Fibroblast of upper back skin (primary cell): ENCODE measurements at places on chromosomes 16 and 17.
A peak's percentile ranks its signal among the peaks of the same experiment; 100 is the strongest.

DNA sequence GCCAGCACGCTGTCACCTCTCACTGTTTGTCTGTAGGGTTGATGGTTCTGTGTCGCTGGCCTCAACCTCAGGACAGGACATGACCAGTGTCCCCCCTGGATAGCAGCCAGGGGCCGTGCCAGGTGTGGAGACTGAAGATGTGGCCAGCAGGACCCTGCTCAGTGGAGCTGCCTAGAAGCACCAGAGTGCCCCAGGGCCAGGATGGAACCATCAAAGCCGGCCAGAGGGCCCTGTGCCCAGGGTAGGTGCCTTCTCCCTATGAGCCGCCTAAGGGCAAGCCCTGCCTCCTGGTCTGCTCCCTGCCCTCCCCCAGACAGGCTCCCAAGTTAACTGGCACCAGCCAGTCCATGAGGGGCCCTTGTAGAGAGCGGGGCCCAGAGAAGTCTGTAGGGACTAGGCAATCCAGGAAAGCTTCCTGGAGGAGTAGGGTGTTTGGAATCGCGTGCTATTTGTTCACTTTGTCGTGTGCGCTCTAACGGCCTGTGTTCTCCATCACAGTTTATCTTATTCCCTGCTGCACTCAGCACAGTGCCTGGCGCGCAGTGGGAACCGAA, 546 bp upstream of the NDUFB10 start:
- no peak for DNase-seq

DNA sequence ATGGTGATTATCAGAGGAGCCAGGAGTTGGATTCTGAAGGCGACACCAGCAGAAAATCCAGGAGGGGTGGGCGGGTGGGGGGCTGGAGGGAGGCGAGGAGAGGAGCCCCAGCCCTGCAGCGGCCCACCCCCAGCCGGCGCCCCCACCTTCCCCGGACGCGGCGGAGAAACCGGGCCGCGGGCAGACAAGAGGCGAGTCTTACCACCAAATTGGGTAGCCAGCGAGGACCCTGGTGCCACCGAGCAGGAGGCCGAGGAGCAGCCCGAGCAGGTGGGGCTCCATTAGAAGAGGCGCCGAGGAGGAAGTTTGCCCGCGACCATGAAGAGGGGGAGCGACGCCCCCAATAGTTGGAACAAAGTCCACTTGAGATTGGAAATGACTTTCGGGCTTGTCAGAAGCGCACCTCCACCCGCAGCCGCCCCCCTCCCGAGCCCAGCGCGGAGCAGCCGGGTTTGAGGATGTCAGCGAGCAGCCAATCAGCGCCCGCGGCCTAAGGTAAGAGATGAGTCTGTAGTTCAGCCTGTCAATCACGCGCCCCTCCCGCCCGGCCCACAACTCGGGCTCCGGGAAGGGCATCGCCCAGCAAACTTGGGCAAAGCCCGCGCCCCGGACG, at the start of gene WNT3:
Gene WNT3, minus strand, starts transcription at position 377 of the 613 bp plus-strand sequence. Its CDS starts 95 bp downstream, at position 282.
- DNase-seq = no peak

GRCh38 chr17:7215136-7215638, 4.4 kb downstream of the DLG4 start:
- no peak for DNase-seq

- peak; percentile 14 for DNase-seq
These were observed 572 bp downstream of the MPG start for GRCh38 chr16:78444-79150.

DNA sequence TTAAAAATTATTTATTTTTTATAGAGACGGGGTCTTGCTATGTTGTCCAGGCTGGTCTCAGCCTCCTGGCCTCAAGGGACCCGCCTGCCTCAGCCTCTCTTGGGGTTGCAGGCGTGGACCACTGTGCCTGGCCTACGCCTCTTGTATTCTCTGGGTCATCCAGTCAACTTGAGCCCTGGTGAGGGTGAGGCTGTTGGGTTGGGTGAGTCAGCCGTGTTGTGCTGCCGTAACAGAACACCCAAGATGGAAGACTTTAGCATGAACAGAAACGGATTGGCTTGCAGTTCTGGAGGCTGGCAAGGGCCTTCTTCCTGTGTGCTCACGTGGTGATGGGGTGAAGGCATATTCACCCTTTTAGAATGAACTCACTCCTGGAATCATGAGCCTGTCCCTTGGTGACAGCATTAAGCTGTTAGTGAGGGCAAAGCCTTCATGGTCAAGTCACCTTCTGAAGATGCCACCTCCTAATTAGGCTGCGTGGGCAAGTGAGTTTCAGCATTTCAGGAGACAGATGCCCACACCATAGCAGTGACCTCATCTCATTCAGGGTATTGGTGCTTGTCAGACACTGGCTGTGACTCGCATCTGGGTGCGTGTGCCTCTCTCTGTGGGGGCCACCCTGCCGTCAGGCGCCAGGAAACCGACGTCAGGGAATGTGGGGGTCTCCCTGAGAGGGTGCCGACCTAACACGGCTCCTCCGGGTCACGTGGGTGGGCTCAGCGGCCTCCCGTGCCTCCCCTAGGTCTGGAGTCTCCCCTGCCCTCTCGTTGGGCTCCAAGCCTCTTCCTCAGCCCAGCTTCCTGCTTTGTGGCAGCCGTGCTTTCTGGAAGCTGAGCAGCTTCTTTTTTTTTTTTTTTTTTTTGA, 49.8 kb downstream of the WDR45B start:
- DNase-seq = no peak

DNA sequence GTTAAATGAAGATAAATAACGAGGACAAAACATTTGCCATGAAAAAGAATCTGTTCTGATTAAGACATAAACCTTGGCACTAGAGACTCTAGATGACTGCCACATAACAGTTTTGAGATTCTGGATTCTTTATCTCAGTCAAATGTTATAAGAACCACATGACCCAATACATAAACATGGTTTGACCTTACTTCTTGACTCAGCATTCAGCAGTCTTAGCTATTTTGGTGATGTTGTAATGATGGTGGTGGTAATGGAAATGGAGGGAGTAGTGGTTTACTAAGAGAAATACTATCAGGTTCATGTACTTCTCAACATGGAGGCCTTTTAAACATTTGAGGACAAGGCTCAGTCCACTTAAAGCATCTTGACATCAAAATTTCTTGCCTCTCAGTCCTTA, 925.4 kb downstream of the CDH11 start:
- peak; percentile 58 for DNase-seq

- DNase-seq = no peak
These were observed 715 bp downstream of the ENDOV start for GRCh38 chr17:80415626-80416137.

DNA sequence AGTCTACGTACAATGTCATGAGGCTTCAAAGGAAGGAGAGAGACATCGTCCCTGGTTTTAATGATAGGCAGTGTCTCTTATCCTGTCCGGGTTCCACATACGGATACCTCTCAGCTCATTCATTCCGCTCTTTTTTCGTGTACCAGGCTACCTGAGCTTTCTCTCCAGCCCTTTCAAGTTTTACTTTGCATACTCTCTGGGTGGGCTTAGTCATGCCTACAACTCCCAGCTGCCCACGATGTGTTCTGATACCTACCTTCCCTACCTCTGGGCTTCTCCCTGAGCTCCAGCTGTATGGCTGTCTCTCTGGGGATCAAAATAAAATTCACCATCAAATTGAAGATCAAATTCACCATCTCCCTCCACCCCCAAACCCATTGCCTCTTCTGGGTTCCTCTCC, 354.0 kb upstream of the EEF2KMT start:
- DNase-seq = no peak

GRCh38 chr16:13390093-13390985, 488.9 kb downstream of the SHISA9 start:
- DNase-seq = no peak

- peak; percentile 43 for DNase-seq
These were observed 77.4 kb upstream of the SMURF2 start for GRCh38 chr17:64739316-64740058.

DNA sequence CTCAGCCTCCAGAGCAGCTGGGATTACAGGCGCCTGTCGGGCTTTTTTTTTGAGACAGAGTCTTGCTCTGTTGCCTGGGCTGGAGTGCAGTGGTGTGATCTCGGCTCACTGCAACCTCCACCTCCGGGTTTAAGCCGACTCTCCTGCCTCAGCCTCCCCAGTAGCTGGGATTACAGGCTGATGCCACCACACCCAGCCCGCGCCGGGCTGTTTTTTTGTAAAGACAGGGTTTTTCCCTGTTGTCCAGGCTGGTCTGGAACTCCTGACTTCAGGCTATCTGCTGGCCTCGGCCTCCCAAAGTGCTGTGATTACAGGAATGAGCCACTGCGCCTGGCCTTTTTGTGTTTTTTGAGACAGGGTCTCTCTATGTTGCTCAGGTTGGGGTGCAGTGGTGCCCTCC, 27.4 kb upstream of the SPNS3 start:
- no peak for DNase-seq

- DNase-seq = peak; percentile 73
These were observed 14.6 kb downstream of the ATP5PD start for GRCh38 chr17:75031972-75032719.

DNA sequence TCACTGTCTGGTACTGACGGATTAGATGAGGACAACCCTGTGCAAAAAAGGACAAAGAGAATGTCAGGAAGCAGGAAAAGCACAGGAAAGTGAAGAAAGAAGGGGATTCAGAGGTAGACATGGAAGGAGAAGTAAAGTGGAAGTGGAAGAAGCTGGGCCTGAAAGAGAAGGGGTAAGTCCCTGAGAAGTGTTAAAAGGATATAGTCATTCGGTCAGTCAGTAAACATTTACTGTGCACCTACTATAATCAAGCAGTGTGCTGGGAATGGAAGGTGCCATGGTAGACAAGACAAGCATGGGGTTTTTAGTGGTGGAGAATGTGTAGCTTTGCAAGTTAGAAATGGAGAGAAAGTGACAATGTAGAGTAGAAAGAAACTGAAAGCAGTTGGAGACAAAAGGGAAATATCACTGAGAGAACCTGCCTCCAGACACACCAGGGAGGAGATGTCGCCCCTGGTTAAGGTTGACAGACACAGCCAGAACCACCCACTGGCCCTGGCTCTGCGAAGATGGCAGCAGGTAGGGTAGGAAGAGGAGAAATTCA, 4.4 kb upstream of the SP2 start:
- no peak for DNase-seq

DNA sequence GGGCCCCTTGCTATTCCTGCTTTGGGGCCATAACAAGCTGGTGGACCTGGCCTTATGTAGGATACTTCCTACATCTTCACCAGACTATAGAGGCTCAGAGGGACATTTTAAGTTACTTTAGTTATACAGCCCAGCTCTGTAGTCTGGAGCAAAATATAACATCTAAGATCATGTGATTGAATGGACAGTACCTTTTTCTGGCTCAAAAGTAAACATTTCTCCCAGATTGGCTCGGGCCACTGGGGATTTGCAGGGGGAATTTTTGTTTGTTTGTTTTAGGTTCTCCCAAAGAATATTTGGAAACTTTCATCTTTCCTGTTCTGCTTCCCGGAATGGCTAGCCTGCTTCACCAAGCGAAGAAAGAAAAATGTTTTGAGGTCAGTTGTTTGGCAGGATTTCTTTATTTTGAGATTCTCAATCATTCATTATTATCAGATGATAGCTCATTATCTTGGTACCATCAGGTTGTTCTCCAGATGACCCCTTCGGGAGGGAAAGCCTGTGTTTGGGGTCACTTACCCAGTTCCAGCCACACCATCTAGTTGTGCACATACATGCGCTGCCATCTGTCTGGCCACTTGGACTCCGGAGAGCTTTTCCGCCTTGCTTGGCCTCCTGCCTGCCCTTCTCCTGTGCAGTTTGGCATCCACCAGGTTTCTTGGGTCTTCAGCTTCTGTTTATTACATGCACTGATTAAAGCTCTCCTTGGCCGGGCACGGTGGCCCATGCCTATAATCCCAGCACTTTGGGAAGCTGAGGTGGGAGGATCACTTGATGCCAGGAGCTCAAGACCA, 17.2 kb downstream of the IQCK start:
- DNase-seq = no peak

- DNase-seq = no peak
These were observed 47.1 kb downstream of the SRCIN1 start for GRCh38 chr17:38558728-38559050.

DNA sequence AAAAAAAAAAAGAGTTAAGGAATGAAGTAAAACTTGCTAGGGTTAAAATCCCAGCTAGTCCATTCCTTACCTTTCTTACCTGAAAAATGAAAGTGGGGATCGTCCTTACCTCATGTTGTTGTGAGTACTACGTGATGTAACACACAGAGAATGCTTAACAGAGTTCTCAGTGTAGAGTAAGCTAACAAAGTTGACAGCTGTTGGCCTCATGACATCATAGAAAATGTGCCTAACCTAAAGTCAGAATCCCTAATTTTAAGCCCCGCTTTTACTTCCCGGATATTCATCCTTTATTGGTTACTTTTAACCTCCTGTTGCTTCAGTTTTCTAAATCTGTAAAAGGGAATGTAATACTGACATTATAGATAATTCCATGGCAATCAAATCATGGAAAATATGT, 505.8 kb upstream of the HSBP1 start:
- DNase-seq = peak; percentile 16

DNA sequence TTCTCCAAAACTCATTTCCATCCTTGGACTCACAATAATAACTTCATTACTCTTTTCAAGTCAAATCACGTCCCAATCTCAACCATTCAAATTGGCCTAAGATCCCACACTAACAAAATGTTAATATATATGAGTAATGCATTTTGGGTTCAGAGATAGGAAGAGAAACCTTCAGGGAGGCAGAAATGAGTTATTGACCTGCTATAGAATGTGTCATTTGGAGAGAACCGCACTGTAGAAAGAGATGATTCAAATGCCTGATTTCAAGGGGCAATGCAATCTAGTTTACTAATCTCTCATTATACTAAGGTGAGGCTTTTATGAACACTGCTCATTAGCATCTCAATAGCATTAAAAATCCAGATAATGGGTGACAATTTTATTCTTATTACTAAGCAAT, 1595.0 kb upstream of the GOT2 start:
- DNase-seq = peak; percentile 67

GRCh38 chr16:66810391-66810790, 9.0 kb upstream of the TERB1 start:
- DNase-seq = no peak

GRCh38 chr17:38797158-38797490, 2.2 kb downstream of the PIP4K2B start:
- DNase-seq = peak; percentile 8

GRCh38 chr17:19306160-19307111, 56.1 kb downstream of the B9D1 start:
- no peak for DNase-seq

DNA sequence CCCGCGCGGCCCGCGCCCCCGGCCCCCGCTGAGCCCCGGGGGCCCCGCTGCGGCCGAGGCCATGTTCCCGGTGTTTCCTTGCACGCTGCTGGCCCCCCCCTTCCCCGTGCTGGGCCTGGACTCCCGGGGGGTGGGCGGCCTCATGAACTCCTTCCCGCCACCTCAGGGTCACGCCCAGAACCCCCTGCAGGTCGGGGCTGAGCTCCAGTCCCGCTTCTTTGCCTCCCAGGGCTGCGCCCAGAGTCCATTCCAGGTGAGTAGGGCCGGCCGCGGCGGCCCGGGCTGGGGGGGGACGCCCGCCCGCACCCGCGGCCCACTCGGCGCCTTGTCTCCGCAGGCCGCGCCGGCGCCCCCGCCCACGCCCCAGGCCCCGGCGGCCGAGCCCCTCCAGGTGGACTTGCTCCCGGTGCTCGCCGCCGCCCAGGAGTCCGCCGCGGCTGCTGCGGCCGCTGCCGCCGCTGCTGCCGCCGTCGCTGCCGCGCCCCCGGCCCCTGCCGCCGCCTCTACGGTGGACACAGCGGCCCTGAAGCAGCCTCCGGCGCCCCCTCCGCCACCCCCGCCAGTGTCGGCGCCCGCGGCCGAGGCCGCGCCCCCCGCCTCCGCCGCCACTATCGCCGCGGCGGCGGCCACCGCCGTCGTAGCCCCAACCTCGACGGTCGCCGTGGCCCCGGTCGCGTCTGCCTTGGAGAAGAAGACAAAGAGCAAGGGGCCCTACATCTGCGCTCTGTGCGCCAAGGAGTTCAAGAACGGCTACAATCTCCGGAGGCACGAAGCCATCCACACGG, 504 bp downstream of the MAZ start:
- peak; percentile 53 for DNase-seq
